Adrenal gland (tissue), 19 donors: ENCODE measurements at places on chromosomes 1 and 21. TPM values are rescaled to one million over a fixed set of nuclear protein-coding genes. Genes with fewer than 3 reads are reported as not detected.

DNA sequence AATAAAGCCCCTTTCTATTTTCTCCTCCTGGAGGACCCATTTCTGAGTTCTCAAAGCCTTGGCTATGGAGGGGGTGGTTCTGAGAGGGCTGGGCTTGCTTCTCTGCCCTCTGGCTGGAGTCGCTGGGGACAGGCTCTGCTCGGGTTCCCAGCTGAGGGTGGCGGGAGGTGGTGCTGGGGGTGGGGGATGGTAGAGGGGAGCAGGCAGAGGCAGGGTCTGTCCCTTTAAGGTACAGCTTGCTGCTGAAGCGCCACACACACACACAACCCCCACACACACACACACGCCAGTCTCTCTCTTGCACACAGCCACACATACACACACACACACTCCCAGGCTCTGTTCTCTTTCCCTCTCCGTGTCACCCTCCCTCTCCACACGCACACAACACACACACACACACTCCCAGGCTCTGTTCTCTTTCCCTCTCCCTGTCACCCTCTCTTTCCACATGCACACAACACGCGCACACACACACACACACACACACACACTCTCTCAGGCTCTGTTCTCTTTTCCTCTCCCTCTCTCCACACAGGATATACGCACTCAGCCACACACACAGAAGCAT lies 69.8 kb upstream of the SSBP3 start:
- no peak for DNase-seq

The OPRD1 gene
- 0.44 TPM for total RNA-seq

DNA sequence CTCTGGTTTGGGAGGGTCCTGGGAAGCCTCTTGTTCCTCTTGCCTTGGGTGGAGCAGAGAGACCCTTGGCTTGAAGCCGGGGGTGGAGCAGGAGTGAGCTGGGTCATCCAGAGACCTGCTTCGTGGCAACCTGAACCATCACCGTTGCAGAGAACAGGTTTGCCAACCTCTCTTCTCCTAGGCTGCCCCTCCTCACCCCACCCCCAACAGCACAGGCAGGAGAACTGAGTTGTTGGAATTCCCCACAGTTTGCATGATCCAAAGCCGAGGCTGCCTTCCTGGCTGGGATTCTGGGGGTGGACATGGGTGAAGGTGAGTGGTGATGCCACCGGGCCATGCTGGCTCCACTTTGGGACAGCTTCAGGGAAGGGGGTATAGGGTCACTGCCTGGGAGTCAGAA lies 2.2 kb downstream of the WNT4 start:
- DNase-seq, result no peak

DNA sequence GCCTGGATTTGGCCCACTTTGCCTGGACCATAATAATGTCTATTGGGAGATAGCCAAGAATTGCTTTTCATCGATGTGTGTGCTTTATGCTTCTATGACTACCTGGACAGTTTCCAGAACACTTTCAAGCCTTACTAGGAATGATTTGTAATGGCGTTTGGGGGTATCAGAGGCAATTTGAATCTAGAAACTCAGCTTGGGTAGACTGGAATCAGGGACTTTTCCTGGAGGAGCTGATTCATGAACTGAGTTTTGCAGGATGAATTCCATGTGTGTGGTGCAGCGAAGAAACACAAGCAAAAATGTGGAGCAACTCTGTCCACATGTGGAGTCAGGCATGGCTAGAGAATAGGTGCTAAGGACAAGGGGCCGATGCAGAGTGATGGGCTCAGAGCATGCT lies 11.9 kb upstream of the TMEM61 start:
- no peak for DNase-seq

DNA sequence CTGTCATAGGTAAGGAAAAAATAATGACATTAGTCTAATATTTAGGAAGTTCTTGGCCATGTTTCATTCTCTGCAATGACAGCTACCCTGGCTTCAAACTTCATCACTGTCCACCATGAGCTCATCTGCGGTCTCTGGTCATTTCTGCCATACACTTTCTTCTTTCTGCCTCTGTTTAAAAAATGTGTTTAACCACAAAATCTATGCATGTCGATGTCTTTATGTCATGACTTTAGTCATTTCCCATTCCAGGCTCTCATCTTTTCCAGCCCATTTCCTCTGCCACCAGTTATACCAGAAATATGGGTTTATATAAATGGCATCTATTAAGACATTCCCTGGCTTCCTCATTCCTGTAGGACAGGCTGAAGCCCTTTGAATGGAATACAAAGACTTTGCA lies 68.5 kb upstream of the DUSP10 start:
- DNase-seq, result no peak

The ASCL5 gene
- not detected for total RNA-seq

- no peak for DNase-seq
Observed at GRCh38 chr1:8349961-8350360, 32.0 kb downstream of the SLC45A1 start.

- DNase-seq, result no peak
Observed at GRCh38 chr1:93841771-93842170, 37.2 kb downstream of the DNTTIP2 start.

DNA sequence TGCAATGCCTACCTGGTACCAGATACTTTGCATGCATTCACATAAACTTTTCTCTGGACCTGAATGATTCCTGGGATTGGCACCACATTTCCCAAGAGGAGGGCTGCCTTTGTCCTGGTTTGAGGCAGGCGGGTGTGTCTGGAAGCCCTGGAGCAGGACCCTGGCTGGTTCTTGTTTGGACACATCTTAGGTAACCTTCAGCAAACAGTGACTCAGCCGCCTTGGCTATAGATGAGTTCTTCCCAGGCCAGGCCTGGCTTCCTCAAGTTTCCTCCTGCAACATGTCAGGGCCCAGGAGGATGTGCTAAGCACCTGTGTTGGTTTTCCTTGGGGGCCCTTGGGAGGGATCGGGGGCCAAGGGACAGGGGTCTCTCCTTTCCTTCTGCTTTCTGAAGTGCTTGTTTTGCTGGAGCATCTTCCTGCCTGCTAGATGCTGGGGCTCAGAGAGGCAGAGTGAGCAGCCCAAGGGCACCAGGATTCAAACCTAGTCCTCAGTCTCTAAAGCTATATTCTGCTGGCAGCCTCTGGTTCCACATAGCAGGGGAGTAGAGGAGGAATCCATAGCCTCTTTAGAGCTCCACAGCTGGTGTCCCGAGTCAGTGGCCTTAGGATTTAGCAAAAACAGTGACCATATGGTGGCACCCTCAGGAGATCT lies 38.2 kb downstream of the PAX7 start:
- no peak for DNase-seq

The NEK2 gene
- total RNA-seq, result 19.9 TPM

DNA sequence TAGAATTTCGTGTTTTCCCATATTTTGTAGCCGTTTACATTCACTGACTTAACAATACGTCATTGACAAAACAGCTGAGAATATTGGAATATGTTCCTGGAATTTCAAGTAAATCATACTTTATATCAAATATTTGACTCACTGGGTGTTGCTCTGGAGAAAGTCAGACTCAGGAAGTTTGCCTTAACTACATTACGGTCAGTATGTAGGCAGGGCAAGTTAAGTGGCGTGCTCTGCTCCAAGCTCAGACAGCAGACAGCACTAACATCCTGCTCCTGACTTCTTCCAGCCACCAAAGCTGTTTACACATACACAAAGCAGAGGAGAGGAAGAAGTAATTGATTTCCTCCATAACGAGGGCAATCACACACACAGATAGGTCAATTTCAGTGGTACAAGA lies 414.6 kb downstream of the LRRIQ3 start:
- DNase-seq, result no peak

The PAPPA2 gene
- total RNA-seq, result 0.04 TPM

The LCE3D gene
- total RNA-seq, result not detected

DNA sequence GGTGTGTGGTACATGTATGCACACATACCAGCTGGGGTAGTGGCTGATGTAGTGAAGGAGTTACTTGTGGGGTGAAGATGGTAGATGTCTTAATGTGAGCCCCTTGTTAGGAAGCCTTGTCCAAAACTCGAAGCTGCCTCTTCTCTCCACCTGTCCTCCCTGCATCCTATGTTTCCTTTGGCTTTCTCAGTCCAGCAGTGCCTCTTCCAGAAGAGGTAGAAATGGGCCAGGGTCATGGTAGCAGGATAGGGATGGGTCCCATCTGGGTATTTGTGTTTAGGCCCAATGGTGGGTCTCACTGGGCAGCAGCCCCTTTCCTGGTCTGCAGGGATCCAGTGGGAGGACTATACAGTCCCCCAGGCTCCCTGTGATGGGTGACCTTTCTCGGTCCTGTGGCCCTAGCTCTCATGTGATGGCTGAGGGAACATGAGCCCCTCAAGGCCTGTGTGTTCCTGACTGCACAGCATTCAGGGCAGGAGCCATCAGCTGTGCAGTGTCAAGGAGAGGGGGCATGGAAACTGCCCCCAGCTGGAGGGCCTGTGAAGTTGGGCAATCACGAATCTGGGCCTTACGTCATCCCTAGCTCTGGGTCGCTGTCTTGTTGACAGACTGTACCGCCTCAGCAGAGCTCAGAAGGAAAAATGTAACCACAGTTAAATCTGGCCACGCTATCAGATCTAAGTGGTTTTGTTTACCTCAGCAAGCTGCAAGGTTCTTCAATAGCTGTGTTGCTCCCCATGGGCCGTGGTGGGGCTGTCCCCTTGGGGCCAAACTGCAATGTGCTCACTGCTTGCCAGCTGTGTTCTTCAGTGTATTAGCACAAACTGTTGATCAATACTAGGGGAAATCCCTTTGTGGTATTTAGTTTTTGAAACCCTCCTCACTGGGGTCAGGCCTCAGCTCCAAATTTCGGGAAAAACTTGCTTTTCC lies 82.7 kb downstream of the NOS1AP start:
- no peak for DNase-seq

The COG2 gene
- total RNA-seq, result 48.5 TPM

GRCh38 chr21:31665397-31665796 lies 5.9 kb downstream of the SOD1 start:
- no peak for DNase-seq

DNA sequence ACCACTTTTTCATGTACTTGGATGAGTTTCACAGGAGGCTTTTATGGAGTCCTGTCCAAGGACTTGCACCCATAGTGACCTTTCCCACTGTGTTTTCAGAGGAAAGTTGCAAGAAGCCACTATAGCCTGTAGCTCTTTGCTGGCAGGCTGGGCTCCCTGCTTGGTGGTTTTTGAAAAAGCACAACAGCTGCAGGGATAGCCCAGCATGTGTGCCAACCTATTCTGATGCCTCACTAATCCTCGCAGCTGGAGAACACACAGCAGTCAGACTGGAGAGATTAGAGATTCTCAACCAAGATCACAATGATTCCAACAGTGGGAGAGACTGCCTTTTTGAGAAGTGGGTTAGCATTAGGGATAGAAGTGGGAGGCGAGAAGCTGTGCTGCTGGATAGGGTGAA lies 24.1 kb upstream of the ARHGEF11 start:
- no peak for DNase-seq

The VCAM1 gene
- total RNA-seq, result 68.5 TPM

DNA sequence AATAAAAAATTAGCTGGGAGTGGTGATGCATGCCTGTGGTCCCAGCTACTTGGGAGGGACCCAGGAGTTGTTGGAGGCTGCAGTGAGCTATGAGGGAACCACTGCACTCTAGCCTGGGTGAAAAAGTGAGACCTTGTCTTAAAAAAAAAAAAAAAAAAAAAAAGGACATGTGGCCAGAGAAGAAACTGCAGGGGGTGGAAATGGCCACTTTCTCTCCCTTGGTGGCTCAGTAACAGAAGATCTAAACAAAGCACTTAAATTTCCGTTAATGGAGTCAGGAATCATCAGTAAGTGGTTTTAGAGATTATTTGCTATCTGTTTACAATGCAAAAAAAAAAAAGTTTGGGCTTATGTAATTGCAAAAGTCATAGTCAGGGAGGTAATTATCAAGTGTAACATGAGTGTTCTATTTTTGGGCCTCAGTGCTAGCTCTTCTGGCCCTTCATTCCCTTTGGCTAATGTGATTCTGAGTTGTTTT lies 19.3 kb upstream of the OPRD1 start:
- DNase-seq, result no peak

DNA sequence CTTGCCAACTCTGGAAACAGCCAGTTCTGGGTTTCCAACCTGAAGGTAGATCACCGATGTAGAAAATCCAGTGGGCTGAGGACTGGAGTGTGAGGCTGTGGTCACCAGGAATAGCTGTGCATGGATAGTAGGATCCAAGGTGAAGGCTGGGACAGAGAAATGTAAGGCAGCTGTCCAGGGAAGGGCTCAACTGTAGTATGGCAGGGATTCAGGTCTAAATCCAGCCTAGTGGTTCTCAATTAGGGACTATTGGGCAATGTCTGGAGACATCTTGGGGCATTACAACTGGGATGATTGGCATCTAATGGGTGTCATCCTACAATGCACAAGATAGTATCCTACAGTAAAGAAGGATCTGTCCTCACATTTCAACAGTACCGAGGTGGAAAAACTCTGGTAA lies 67.7 kb upstream of the RUNX1 start:
- no peak for DNase-seq

The OR2T29 gene
- not detected for total RNA-seq

DNA sequence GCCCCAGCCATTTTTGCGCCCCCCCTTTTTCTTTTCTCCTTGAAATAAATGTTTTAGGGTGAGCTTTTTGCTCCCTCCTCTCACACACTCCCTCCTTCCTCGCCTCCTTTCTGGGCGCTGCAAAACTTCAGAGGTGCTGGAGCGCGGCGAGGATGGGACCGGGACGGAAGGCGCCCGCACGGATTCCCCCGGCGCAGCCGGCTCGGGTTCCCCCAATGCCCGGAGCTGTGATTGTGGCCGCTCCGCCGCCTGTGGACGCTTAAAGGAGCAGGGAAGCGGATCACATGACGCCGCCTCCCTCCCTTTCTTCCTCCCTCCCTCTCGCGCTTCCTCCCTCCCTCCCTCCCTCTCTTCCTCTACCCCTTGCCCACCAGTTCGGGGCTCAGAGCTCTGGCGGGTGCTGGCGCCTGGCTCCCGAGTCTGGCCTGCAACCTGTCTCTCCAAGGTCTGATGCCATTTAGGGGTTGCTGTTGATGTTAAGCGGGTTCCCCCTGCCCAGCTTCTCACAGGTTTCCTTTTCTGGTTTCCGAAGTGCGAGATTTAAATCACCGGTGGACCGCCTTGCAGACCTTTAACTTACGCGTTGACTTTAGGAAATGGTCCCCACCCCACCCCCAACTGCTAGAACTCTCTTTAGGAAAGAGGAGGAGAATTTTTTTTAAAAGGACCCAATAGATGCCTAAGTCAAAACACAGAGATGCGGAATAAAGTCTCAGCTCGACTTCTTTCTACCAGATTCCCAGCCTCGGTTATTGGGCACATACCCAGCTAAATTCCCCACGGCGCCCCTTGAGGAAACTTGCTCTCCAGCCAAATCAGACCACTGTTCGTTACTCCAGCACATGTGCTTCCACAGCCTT lies at the start of gene WLS:
Gene WLS, minus strand, starts transcription at position 235 of the 860 bp plus-strand sequence. Its CDS starts 224 bp downstream, at position 11.
- peak; percentile 79 for DNase-seq

- no peak for DNase-seq
Observed at GRCh38 chr1:181091309-181092040, 3.0 kb downstream of the IER5 start.

DNA sequence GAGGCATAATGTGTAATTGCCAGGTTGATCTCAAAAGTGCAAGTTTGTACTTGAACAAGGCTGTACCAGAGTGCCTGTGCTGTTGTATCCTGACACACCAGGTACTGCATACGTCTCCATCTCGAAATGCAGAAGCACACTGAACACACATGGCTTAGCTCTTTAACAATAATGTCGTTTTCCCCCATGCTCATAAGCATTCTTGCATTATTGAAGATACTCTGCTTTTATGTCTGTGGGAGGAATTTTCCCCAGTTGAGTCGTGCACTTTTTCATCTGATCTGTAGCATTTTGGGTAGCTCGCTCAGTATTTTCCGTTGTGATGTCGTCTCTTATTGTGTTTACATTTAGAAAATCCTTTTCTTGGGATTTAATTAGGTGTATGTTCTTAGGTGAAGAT lies 98.7 kb downstream of the PCBP3 start:
- DNase-seq, result no peak

GRCh38 chr1:114203595-114204128 lies 50.0 kb upstream of the SYT6 start:
- DNase-seq, result no peak

- no peak for DNase-seq
Observed at GRCh38 chr1:152118915-152119314, 3.7 kb upstream of the TCHH start.
